NCI-H1105 treated with DMSO at 0.1 percent for 48 hours (cell line): ENCODE measurements at places on chromosomes 3 and 15.

GRCh38 chr15:62119227-62119864 lies 45.7 kb downstream of the C2CD4B start:
- DNase-seq = no peak

- peak; percentile 91 for DNase-seq
These were observed 83.6 kb upstream of the SPATA12 start for GRCh38 chr3:56976651-56977560.

DNA sequence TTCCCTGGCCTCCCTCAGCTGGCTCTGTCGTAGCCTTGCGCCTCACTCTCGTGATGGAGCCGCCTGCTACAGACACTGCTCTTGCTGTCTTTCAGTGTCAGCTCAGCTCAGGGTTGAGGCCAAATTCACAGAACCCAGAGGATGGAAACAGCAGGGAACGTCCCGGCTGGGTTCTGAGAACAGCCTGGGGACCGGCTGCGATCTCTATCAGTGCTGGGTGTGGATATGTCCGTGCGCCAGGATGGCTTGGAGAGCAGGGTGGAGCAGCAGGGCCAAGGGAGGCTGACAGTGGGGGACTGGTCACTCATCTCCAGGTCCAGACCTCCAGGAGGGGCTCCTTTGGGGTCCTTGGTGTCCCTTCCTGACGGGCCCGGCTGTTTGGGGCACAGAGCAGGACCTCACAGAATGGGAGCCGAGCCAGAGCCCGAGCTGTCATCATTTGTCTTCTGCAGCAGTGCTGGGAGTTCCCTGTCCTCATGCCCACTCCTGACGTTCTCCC lies 18.4 kb downstream of the KLF15 start:
- DNase-seq = no peak

GRCh38 chr15:69518806-69519205 lies 66.2 kb downstream of the RPLP1 start:
- DNase-seq = no peak

DNA sequence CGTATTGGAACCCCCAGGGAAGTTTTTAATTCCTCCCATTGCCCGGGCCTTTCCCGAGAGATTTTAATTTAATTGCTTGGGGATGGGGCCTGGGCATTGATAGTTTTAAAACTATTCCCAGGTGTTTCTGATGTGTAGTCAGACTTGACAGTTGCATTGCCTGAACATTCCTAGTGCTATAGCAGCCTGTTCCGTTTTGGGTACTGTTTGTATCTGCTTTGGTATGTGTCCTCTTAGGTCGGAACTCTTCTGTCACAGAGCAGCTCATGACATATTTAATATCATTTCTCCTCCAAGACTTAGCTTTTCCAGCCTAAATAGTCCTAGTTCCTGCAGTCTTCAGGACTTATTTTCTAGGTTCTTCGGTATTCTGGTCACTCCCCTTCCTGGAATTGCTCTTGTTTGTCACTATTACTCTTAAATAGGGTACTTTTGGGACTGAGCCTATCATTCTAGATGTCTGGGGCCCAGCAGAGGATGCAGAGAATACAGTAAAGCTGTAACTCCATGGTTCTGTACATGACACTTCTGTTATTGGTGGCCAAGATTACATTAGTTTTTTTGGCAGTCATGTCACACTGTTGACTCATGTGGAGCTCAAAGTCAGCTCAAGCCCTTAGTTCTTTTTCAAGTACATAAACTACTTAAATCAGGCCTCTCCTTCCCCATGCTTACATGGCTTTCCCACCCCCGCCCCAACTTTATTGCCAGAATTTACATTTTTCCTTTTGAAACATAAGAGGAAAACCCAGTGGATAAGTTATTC lies 81.5 kb downstream of the BBX start:
- no peak for DNase-seq

GRCh38 chr3:150868282-150868681 lies 37.0 kb downstream of the MINDY4B start:
- no peak for DNase-seq

GRCh38 chr15:75067123-75067830 lies 43.9 kb downstream of the PPCDC start:
- no peak for DNase-seq

GRCh38 chr15:95760508-95760907 lies 570.0 kb upstream of the NR2F2 start:
- DNase-seq = no peak

- peak; percentile 86 for DNase-seq
These were observed 73.8 kb upstream of the ZBED2 start for GRCh38 chr3:111668888-111669488.

GRCh38 chr15:66080717-66081398 lies 172.7 kb downstream of the MEGF11 start:
- DNase-seq = no peak
